ENCODE measurements at places on chromosomes 12 and 14. TPM values are rescaled to one million over a fixed set of nuclear protein-coding genes. Genes with fewer than 3 reads are reported as not detected.

GRCh38 chr12:87283886-87284285 lies 745.3 kb downstream of the C12orf50 start:
- H3K27ac ChIP-seq, result no peak overlapping the region
- no peaks in the 10 kb centered on the region for H3K27me3 ChIP-seq
- H3K4me3 ChIP-seq, result no peak overlapping the region
- no peak for DNase-seq

GRCh38 chr12:109461846-109462756 lies 15.0 kb downstream of the KCTD10 start:
- no peak for DNase-seq
- H3K36me3 ChIP-seq, result peaks cover 16% of the 10 kb centered on the region
- no peaks in the 10 kb centered on the region for H3K27me3 ChIP-seq
- H3K4me1 ChIP-seq, result peaks cover 53% of the 10 kb centered on the region
- H3K27ac ChIP-seq, result peak overlapping the region; percentile 85

The ACVRL1 gene
- total RNA-seq, result not detected

DNA sequence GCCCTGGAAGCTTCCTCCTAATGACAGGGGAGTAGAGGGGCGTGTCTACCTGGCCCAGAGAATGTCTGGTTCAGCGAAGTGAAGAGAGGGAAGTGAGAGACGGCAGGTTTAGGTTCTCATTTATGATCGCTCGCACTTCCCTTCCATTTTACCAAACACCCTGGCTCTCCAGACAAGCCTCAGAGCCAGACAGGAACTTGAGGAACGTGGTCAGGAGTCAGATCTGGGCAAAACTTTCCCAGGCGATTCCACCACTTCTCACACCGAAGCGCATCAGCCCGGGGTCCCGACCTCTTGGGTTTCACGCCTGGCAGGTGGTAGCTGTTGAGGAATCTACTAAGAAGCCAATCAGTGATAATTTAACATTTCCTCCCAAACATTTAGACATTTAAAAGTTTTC lies 21.3 kb downstream of the ACTN1 start:
- no peak for DNase-seq
- no peaks in the 10 kb centered on the region for H3K27me3 ChIP-seq
- H3K4me3 ChIP-seq, result no peak overlapping the region
- peaks cover 48% of the 10 kb centered on the region for H3K4me1 ChIP-seq

The ACOT4 gene
- total RNA-seq, result 1.4 TPM

The SDSL gene
- 3.6 TPM for total RNA-seq

- H3K4me1 ChIP-seq, result no peaks in the 10 kb centered on the region
- H3K36me3 ChIP-seq, result no peaks in the 10 kb centered on the region
- H3K27ac ChIP-seq, result no peak overlapping the region
- DNase-seq, result no peak
- H3K4me3 ChIP-seq, result no peak overlapping the region
- no peaks in the 10 kb centered on the region for H3K27me3 ChIP-seq
Measured at GRCh38 chr14:101188571-101188915, 285.0 kb upstream of the RTL1 start.

- H3K4me1 ChIP-seq, result no peaks in the 10 kb centered on the region
- DNase-seq, result no peak
- H3K4me3 ChIP-seq, result no peak overlapping the region
Measured at GRCh38 chr12:72141381-72141780, 130.8 kb upstream of the TRHDE start.

The TULP3 gene
- total RNA-seq, result 9.1 TPM

- H3K4me3 ChIP-seq, result no peak overlapping the region
- no peaks in the 10 kb centered on the region for H3K27me3 ChIP-seq
- peaks cover 22% of the 10 kb centered on the region for H3K4me1 ChIP-seq
- no peak overlapping the region for H3K27ac ChIP-seq
- peaks cover 6% of the 10 kb centered on the region for H3K36me3 ChIP-seq
- no peak for DNase-seq
Measured at GRCh38 chr14:65006261-65006721, 19.6 kb downstream of the FNTB start.

DNA sequence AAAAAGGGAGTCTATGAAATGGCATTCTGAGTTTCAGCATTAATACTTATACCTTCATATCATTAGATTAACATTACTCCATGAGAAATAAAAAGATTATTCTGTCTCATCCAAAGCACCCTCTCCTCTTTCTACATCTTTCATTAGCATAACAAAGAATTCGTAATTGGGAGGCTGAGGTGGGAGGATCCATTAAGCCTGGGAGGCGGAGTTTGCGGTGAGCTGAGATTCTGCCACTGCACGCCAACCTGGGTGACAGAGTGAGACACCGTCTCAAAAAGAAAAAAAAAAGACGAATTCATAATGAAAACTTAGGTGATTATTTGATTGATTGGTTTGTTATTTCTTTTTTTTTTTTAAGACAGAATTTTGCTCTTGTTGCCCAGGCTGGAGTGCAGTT lies 1.8 kb upstream of the CDK17 start:
- H3K27me3 ChIP-seq, result no peaks in the 10 kb centered on the region
- peak overlapping the region; percentile 88 for H3K4me3 ChIP-seq
- H3K36me3 ChIP-seq, result no peaks in the 10 kb centered on the region
- peak; percentile 11 for DNase-seq
- H3K4me1 ChIP-seq, result peaks cover 32% of the 10 kb centered on the region

GRCh38 chr14:103744621-103745395 lies 29.2 kb downstream of the ZFYVE21 start:
- DNase-seq, result no peak
- H3K27ac ChIP-seq, result no peak overlapping the region
- H3K36me3 ChIP-seq, result no peaks in the 10 kb centered on the region
- H3K4me3 ChIP-seq, result no peak overlapping the region
- H3K27me3 ChIP-seq, result no peaks in the 10 kb centered on the region

The MYH7 gene
- 0.07 TPM for total RNA-seq

DNA sequence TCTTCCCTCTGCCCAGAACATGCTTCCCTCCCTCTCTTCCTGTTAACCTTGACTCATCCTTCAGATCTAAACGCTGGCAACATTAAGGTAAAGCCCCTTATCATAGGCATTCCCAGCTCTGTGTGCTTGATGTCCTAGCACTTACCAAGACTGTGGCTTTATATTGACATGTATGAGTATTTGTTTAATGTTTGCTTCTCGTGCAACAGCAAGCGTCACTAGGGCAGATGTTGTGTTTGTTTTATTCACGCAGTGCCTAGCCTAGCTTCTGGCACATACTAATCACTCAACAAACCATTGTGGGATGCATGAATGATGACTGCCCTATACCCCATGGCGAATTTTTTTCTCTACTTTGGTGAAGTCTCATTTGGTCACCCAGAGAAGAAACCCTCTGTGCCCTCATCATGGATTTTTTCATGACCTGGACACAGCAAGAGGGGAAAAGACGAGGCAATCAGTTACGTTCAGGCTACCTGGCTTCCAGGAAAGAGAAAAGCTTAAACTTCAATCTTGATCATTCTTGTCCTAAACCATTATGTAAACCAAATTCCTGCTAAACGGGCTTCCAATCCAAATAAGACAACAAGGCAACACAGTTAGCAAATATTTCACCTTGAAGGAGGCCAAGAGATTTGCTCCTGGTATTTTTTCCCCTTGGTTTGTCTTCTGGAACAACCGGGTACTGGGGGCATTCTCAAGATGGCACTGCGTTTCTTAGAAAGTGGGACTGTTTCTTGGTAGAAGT lies 47.9 kb upstream of the SOCS2 start:
- H3K27ac ChIP-seq, result no peak overlapping the region
- H3K36me3 ChIP-seq, result no peaks in the 10 kb centered on the region
- peaks cover 24% of the 10 kb centered on the region for H3K27me3 ChIP-seq
- no peak overlapping the region for H3K4me3 ChIP-seq
- no peak for DNase-seq

- no peak for DNase-seq
- no peaks in the 10 kb centered on the region for H3K4me1 ChIP-seq
- H3K27ac ChIP-seq, result no peak overlapping the region
- no peak overlapping the region for H3K4me3 ChIP-seq
Measured at GRCh38 chr12:70948976-70949336, 28.4 kb upstream of the PTPRR start.

The SLC2A13 gene
- total RNA-seq, result 2.2 TPM

The ADAMTS20 gene
- total RNA-seq, result not detected

DNA sequence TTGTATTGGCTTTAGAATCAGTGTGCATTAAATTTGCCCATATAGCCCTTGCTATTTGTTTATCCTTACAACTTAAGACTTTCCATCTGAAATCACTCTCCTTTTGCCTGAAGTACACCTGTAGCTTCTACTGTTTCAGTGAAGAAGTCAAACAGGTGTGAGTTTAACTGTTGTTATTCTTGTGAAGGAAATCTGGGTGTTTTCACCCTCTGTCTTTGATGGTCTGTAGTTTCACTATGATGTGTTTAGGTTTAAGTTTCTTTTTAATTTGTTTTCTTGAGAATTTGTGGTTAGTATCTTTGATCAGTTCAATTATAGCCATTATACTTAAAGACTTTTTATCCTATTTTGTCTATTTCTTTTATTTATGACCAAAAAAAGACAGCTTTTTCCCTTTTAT lies 68.9 kb upstream of the BBS10 start:
- H3K4me3 ChIP-seq, result no peak overlapping the region
- H3K4me1 ChIP-seq, result peaks cover 19% of the 10 kb centered on the region
- peak overlapping the region; percentile 78 for H3K27ac ChIP-seq
- no peaks in the 10 kb centered on the region for H3K27me3 ChIP-seq

The HCAR3 gene
- not detected for total RNA-seq

The CACNA2D4 gene
- 16.4 TPM for total RNA-seq

The KCNK13 gene
- total RNA-seq, result not detected

DNA sequence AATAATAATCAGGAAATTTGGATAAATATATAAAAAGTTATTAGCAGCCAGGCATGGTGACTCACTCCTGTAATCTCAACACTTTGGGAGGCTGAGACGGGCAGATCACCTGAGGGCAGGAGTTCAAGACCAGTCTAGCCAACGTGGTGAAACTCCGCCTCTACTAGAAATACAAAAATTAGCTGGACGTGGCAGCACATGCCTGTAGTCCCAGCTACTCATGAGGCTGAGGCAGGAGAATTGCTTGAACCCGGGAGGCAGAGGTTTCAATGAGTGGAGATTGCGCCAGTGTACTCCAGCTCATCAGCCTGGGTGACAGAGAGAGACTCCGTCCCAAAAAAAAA lies 64.5 kb downstream of the SYT1 start:
- DNase-seq, result no peak
- H3K27ac ChIP-seq, result no peak overlapping the region
- H3K4me1 ChIP-seq, result no peaks in the 10 kb centered on the region
- no peaks in the 10 kb centered on the region for H3K27me3 ChIP-seq
- no peaks in the 10 kb centered on the region for H3K36me3 ChIP-seq
- H3K4me3 ChIP-seq, result no peak overlapping the region

- H3K27ac ChIP-seq, result no peak overlapping the region
- peaks cover 13% of the 10 kb centered on the region for H3K27me3 ChIP-seq
- H3K36me3 ChIP-seq, result no peaks in the 10 kb centered on the region
- no peak overlapping the region for H3K4me3 ChIP-seq
- H3K4me1 ChIP-seq, result no peaks in the 10 kb centered on the region
- DNase-seq, result no peak
Measured at GRCh38 chr14:24847568-24848095, 202.3 kb downstream of the STXBP6 start.

DNA sequence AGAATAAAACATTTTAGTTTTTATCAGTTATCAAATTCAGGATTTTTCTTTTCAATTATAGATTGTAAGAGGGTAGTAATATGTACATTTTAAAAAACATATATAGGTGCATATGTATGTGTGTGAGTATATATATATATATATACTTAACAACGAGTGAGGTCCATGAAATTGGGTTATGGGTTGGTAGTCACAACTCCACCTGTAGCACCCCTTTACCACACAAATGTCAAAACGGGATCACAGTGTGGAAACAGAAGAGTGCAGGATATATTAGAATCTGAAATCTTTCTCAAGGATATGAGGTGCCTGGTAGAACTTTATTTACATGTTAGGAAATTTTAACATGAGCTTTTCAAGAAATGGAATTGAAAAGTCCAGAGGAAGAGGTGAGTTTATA lies 31.3 kb downstream of the MIA2 start:
- H3K4me1 ChIP-seq, result peaks cover 35% of the 10 kb centered on the region
- H3K4me3 ChIP-seq, result peak overlapping the region; percentile 28
- no peak overlapping the region for H3K27ac ChIP-seq
- no peak for DNase-seq
- H3K36me3 ChIP-seq, result peaks cover 16% of the 10 kb centered on the region

The PLEKHG7 gene
- total RNA-seq, result not detected

- no peaks in the 10 kb centered on the region for H3K4me1 ChIP-seq
- H3K36me3 ChIP-seq, result no peaks in the 10 kb centered on the region
- no peak for DNase-seq
- no peak overlapping the region for H3K4me3 ChIP-seq
- H3K27ac ChIP-seq, result no peak overlapping the region
Measured at GRCh38 chr14:51691176-51691575, 39.5 kb downstream of the FRMD6 start.

The RDH5 gene
- 23.3 TPM for total RNA-seq

The INSM2 gene
- total RNA-seq, result not detected

- no peak overlapping the region for H3K4me3 ChIP-seq
- H3K36me3 ChIP-seq, result no peaks in the 10 kb centered on the region
- no peak for DNase-seq
- no peaks in the 10 kb centered on the region for H3K4me1 ChIP-seq
- H3K27me3 ChIP-seq, result no peaks in the 10 kb centered on the region
- H3K27ac ChIP-seq, result no peak overlapping the region
Measured at GRCh38 chr14:23045419-23046357, 3.7 kb downstream of the PSMB11 start.

- peaks cover 2% of the 10 kb centered on the region for H3K27me3 ChIP-seq
- no peaks in the 10 kb centered on the region for H3K36me3 ChIP-seq
- H3K4me3 ChIP-seq, result no peak overlapping the region
- peaks cover 7% of the 10 kb centered on the region for H3K4me1 ChIP-seq
Measured at GRCh38 chr14:74950795-74951442, 4.5 kb downstream of the PGF start.

GRCh38 chr12:91817517-91817916 lies 328.1 kb downstream of the BTG1 start:
- no peaks in the 10 kb centered on the region for H3K27me3 ChIP-seq
- H3K27ac ChIP-seq, result no peak overlapping the region
- no peaks in the 10 kb centered on the region for H3K36me3 ChIP-seq
- no peak overlapping the region for H3K4me3 ChIP-seq
- DNase-seq, result no peak
- H3K4me1 ChIP-seq, result no peaks in the 10 kb centered on the region

The LPAR5 gene
- total RNA-seq, result 6.6 TPM

- no peak for DNase-seq
- peaks cover 12% of the 10 kb centered on the region for H3K27me3 ChIP-seq
- H3K4me3 ChIP-seq, result peak overlapping the region; percentile 92
Measured at GRCh38 chr12:27334042-27334720, 1.5 kb downstream of the BMAL2 start.

- peaks cover 15% of the 10 kb centered on the region for H3K4me1 ChIP-seq
- no peaks in the 10 kb centered on the region for H3K36me3 ChIP-seq
- H3K27me3 ChIP-seq, result peaks cover 16% of the 10 kb centered on the region
- no peak overlapping the region for H3K27ac ChIP-seq
- peak overlapping the region; percentile 60 for H3K4me3 ChIP-seq
- no peak for DNase-seq
Measured at GRCh38 chr14:21192447-21192822, 36.6 kb upstream of the OR5AU1 start.

GRCh38 chr14:22837114-22837749 lies 847 bp downstream of the MMP14 start:
- peaks cover 30% of the 10 kb centered on the region for H3K27me3 ChIP-seq
- peaks cover 10% of the 10 kb centered on the region for H3K4me1 ChIP-seq
- H3K4me3 ChIP-seq, result peak overlapping the region; percentile 47
- no peak for DNase-seq

Data from activated CD4-positive, alpha-beta T cell treated with anti-CD3 and anti-CD28 coated beads, Interleukin-2, amount 10 ng/mL, durations not matched to agents 7 days and 5 days (primary cell).